ENCODE measurements at places on chromosomes 1 and 21.

DNA sequence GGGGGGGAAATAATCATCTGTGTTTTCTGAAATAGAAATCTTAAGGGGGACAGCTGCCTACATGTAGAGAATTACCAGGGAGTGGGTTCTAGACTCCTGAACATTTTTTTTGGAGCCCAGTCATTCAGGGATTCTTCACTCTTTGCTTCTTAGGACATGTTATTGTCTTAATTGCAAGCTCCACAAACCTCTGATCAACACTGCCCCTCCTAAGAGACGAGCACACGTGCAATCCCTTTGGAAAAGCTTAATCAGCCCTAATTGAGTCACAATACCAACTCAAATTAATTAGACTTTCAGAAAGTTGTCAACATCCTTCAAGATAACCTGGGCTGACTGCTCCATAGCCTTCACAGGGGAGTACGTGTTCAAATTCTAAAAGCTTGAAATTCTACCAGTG is 21.4 kb downstream of the RGS8 start:
- DNase-seq = no peak

- no peak for DNase-seq
These were observed 341.0 kb upstream of the USP24 start for GRCh38 chr1:55555956-55556725.

GRCh38 chr1:57839526-57839925 is 415.7 kb upstream of the DAB1 start:
- DNase-seq = no peak

DNA sequence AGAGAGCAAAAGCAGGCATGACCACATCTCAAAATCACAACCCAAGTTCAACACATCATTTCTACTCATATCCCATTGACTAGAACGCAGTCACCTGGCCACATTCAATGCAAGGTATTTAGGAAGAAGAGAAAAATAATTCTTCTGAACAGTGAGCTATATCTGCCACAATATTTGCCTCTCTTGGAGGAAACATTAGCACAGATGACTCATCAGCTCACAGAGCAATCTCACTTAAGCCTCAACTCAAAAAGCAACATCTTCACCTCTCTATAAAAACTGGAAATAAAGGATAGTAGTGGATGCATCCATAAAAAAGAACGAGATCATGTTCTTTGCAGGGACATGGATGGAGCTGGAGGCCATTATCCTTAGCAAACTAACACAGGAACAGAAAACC is 143.9 kb upstream of the FMN2 start:
- DNase-seq = no peak

- DNase-seq = no peak
These were observed 54.4 kb upstream of the RIPK4 start for GRCh38 chr21:41821081-41821755.

DNA sequence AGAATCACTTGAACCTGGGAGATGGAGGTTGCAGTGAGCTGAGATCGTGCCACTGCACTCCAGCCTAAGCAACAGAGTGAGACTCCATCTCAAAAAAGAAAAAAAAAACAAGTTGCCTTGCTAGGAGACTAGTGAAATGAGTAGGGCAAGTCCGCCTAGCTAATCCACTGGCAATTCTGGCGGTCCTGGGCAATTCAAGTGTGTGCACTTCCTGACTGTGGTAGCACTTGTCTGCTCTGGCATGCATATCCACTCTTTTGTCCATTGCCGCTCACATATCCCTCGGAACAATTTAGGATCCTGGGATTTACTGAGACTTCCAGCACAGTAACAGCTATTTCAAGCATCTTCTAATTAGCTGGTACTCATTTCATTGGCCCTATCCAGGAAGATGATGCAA is 426.3 kb upstream of the ADGRL2 start:
- no peak for DNase-seq

- DNase-seq = peak; percentile 55
These were observed 416 bp upstream of the TNFRSF14 start for GRCh38 chr1:2555634-2556276.

- no peak for DNase-seq
These were observed 834.0 kb downstream of the USP25 start for GRCh38 chr21:16563795-16564194.

- no peak for DNase-seq
These were observed 262.9 kb upstream of the PROX1 start for GRCh38 chr1:213724640-213725536.

DNA sequence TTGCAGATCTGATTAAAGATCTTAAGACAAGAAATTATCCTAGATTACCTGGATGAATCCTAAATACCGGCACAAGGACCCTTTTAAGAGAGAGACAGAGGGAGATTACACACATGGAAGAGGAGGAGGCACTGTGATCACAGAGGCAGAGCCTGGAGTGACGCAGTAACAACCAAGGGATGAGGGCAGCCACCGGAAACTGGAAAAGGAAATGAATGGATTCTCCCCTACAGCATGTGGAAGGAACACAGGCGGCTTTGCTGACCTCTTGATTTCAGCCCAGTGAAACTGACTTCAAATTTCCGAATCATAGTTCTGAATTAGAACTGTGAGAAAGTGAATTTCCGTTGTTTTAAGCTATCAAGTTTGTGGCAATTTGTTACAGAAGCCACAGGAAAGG is 50.2 kb upstream of the IVNS1ABP start:
- no peak for DNase-seq

DNA sequence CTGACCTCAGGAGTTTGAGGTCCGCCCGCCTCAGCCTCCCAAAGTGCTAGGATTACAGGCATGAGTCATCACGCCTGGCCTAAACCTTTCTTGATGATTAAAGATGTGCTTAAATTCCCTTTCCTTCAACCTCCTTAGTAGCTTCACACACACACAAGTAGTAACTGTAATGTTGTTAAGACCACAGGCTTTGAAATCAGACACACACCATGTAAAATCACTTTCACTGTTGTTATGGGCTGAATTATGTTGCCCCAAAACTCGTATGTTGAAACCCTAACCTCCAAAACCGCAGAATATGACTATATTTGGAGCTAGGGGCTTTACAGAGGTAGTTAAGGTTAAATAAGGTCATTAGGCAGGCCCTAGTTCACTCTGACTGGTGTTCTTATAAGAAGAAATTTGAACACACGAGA is 180.2 kb downstream of the NR5A2 start:
- no peak for DNase-seq

- no peak for DNase-seq
These were observed 5.5 kb downstream of the AZIN2 start for GRCh38 chr1:33086384-33086850.

DNA sequence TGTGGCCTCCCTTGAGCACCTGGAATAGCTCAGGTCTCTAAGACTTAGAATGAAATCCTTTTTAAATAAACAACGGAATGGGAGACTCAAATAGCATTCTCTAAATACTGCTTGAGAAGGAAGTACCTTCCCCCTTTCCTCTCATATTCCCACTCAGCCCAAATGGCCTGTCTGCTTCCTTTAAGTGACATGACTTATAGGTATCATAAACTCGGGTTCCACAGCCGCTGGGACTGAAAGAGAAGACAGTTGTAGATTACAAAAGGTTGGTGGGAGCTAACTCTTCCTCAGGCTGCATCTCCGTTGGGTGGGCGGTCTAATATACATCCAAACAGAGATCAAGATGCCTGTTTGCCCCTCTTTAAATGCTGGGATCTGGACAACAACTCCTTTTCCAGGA is 1.2 kb upstream of the HMCN1 start:
- no peak for DNase-seq

- no peak for DNase-seq
These were observed 413.7 kb downstream of the PTPRU start for GRCh38 chr1:29650041-29650400.

DNA sequence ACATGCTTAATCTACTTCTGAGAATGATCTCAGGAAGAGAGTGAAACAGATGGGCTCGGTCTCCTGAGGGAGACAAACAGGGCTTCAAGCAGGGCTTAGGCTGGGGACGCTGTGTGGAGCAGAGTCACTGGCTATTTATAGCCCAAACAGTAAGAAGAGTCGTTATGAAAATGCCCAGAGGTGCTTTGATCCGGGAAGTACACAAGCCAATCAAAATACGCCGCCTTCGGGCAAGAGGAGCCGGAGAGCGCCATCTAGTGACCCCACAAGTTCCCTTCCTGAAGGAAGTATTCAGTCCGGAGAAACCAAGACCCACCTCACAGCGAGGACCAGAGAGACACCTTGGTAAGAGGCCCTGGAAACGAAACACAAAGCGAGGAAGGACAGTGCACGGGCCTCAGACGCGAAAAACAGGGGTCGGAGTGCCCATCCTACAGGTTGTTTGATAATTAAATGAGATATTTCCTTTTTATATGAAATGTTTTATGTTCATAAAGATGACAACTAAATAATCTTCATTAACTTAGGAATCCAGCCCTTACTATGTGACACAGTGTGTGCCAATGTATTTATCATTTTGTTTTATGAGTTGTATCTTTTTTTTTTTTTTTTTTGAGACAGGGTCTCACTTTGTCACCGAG is 25.0 kb upstream of the SCCPDH start:
- DNase-seq = peak; percentile 77

GRCh38 chr1:180231506-180231921 is 1.4 kb downstream of the LHX4 start:
- no peak for DNase-seq

DNA sequence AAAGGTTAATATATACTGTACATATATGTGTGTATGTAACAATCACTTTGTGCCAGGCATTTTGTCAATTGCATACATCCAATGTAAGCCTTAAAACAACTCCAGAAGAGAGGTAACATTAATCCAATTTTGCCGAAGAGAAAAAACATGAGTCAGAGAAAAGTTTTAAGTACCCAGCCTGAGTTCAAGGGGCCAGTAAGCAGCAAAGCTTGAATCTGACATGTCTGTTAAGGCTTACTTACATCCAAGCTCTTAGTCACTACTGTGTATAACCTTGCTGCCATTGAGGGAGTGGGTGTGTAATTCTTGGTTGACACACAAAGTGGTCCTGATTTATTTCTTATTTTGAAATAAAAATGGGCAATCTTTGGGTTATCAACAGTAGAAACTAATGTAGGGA is 360.4 kb upstream of the LYPLAL1 start:
- no peak for DNase-seq

- DNase-seq = no peak
These were observed 1144.6 kb upstream of the TMPRSS15 start for GRCh38 chr21:19547951-19548840.

DNA sequence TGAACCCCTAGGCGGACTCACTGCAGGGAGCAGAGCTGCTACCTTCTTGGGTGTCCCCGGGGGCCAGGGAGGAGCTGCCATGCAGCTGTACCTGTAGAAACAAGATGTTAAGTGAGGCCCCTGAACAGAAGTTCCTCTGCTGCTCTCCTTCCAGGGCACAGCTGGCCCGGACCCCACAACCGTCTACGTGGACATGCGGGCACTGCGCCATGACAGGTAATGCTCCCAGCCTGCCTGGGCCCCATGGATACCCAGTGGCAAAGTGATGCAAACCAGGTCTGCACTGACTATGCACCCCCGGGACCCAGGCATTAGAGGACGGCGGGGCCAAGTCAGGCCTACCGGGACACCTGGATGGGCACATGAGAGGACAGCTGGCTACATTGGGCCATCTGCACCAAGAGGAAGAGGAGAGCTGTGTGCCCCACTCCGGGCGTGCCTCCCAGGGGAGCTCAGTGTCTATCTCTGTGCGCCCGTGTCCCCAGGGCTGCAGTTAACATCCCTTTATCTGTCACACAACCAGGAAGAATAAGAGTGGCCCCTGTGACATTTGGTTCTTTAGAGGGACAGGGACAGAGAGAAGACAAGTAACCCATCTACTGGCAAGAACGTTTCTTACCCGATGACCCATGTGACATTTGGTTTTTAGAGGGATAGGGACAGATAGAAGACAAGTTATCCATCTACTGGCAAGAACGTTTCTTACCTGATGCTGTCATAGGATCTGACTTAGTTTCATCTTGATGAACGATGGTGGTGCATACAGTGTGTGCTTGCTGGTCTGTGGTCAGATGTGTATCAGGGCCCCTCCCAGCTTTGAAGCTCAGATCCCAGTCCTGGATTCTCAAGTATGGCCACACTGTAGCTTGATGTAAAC is 44.1 kb downstream of the S100B start:
- no peak for DNase-seq

DNA sequence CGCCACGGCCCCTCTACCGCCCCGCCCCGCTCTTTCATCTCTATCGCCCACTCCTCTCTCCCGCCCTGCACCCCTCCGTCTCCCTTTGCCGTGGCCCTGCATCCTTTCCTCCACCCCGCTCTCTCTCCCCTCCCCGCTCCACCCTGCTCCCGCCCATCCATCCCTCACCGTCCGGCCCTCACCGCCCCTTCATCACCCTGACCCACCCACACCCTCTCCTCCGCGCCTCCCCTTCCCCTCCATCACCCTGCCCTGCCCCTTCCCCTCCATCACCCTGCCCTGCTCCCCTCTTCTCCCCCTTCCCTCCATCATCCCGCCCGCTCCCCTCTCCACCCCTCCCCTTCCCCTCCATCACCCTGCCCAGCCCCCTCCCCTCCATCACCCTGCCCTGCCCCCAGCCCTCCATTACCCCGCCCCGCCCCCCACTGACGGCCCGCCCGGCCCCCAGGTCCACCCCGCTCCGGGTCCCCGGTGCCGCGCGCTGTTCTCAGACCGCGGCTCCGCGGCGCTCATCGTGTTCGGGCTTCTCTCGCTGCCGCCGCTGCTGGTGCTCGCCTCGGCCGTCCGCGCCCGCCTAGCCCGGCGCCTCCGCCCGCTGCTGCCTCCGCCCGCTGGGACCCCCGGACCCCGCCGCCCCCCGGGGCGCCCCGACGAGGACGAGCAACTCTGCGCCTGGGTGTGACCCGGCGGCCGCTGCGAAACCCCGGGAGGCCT is 6.2 kb upstream of the ANKRD65 start:
- DNase-seq = no peak

- DNase-seq = no peak
These were observed 11.1 kb upstream of the CHI3L1 start for GRCh38 chr1:203197625-203198024.

- DNase-seq = no peak
These were observed 20.7 kb upstream of the WNT4 start for GRCh38 chr1:22163564-22163963.

GRCh38 chr1:172658871-172659453 is at the start of gene FASLG:
FASLG (plus strand) TSS chr1:172659103; CDS start chr1:172659202, 99 bp downstream.
- peak; percentile 37 for DNase-seq

GRCh38 chr1:19220991-19221390 is 10.9 kb upstream of the UBR4 start:
- DNase-seq = no peak

DNA sequence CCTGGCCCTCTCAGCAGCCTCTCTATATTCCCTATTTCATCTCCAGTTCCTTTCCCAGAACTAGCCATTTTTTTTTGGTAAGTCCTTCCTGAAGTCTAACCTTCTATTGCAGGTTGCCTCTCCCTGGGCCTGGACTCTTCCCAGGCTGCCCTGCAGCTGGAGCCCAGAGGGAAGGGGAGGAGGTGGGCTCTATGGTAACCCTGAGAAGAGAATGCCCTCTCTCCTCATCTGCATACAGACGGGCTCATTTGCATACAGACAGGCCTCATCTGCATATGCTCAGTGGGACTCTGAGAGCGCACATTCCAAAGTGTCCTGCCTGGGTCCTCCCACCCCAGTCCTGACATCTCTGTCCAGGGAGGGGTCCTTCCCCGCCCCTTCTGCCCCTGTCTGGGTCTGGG is 32.7 kb downstream of the RHBG start:
- no peak for DNase-seq

GRCh38 chr1:96978901-96979300 is 257.3 kb downstream of the PTBP2 start:
- no peak for DNase-seq

GRCh38 chr1:243325305-243325890 is 69.6 kb downstream of the SDCCAG8 start:
- peak; percentile 25 for DNase-seq

- no peak for DNase-seq
These were observed 569 bp upstream of the DAB1 start for GRCh38 chr1:57424231-57425027.

GRCh38 chr1:75310067-75310466 is 175.9 kb downstream of the LHX8 start:
- no peak for DNase-seq

Data from activated CD4-positive, alpha-beta T cell treated with anti-CD3 and anti-CD28 coated beads for 24 hours (primary cell).